NCI-H187 (cell line): ENCODE measurements at places on chromosomes 4 and X.

DNA sequence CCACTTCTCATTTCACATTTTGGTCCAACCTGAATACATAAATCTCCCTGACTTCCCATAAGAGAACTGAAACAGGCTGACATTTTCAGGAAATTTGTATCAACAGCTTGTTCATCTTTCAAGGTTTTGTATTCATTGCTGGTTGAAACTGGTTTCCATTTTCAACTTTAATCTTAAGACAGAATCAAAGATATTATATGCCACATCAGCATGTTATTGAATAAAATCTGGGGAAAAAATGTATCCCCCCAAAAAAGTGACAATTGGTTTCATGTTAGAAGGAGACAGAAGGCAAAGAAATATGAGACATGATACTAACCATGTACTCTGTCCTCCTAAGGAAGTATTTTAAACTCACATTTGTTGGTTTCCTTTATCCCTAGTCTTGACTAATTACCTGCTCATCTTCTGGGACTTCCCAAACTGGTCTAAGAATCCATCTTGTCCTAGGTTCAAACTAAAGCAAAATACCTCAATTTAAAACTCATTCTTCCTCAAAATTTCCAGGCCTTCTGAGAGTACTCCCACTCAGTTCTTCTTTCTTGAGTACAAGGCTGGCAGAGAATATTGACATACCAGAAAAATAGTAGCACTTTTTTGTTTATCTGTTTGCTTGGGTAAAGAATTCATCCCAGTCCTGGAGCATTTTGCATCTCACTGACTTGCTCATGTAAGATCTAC lies 3.1 kb upstream of the ANTXR2 start:
- no peak for DNase-seq

- no peak for DNase-seq
Measured at GRCh38 chr4:123553279-123553678, 156.7 kb downstream of the SPRY1 start.

GRCh38 chr4:145283909-145284308 lies 103.5 kb upstream of the OTUD4 start:
- DNase-seq = no peak

DNA sequence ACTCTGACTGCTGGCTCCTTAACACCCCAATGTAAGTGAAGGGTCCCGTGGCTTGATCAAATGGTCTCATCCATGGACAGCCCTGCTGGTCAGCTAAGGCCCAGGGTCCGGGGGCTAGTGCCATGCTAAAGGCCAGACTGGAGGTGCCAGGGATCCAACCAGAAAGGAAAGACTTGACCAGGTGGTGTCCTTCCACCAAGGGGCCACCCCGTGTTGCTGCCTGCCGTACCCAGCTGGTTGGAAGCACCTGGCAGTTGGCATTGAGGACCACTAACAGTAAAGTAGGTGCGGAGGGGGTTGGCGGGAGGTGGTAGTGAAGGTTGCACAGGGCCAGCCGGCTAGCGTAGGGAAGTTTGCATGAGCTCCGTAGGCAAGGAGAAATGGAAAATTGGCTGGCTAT lies 1.7 kb upstream of the IL1RAPL2 start:
- no peak for DNase-seq

DNA sequence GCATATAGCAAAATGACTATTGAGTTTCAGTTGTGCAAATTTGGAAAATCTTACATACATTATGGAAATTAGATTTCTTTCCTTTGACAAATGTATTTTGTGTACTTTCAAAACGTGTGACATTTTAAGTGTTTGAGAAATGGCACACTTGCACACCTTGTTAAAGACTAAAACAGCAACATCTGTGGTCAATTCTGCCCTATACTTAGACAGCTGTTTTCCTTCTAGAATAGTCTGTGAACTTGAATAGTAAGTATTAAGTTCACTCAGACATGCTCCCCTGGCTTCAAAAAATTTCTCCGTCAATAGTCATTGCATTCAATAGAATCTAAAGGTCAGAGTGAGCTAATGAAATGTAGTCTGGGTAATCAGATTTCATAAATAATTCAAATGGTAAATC lies 21.7 kb upstream of the TBC1D9 start:
- no peak for DNase-seq

DNA sequence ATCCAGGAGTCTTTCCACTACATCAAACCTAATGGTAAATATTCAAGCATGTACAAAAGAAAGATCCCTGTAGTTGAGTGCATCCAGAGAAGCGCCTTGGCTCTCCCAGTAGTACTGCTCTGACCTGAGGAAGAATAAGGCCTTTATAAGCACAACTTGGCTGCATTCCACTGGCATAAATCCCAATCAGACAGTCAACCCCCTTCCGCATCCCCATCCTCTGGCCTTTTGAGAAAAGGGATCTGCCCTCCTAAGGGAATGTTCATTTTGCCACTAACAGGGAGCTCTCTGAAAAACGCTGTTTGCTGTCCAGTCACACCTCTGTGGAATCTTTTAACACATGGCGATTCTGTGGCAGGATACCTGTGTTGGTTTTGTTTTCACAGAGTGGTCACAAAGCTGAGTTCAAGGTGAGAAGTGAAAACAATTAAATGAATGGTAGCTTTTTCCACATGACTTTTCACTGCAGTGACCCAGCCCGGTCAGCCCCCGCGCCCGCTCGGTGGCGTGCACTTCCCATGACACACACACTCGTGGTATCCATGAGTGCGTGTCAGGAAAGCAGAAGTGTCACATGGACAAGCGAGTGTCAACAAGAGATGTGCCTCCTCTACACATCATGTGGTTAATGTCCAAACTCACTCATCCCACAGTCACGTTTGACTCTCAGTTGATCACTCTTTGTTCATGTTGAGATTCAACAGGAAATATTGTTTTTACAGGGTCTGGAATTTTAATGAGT lies 112.2 kb upstream of the ENPP6 start:
- DNase-seq = no peak

GRCh38 chrX:141668371-141668770 lies 30.2 kb downstream of the SPANXD start:
- DNase-seq = no peak

- DNase-seq = no peak
Measured at GRCh38 chrX:9072281-9072680, 38.4 kb upstream of the FAM9B start.

DNA sequence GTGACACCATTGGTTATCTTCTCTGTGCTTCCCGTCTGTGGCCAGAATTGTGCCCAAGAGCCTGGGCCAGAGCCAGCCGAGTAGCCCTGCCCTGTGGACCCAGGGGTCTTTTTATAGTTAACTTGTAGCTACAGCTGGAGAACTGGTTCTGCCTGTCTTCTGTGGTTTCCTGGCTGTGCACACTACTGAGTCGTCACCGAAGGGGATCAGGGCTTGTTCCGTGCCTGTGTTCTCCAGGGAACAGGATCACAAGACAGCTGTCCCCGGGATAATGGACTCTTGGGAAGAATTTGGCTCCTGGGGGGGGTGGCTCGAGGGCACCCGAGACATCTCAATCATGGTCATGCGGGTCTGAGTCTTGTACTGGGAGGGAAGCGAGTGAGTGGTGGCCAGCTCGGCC lies 22.1 kb upstream of the OPN1LW start:
- DNase-seq = no peak

GRCh38 chrX:37875675-37876074 lies 28.3 kb upstream of the DYNLT3 start:
- no peak for DNase-seq

- no peak for DNase-seq
Measured at GRCh38 chrX:25125483-25125882, 109.7 kb upstream of the ARX start.

DNA sequence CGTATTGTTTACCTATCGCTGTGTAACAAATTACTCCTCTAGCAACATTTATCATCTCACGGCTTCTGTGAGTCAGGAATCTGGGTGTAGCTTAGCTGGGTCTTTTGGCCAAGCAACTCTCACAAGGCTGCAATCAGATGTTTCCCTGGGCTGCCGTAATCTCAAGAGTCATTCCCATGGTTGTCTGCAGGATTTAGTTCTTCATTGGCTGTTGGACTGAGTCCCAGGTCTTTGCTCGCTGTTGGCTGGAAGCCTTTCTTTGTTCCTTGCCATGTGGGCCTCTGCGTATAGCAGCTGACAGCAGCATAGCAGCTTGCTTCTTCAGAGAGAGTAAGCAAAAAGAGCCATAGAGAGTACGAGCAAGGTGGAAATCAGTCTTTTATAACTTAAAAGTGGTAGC lies 16.8 kb downstream of the POLR2B start:
- DNase-seq = no peak

DNA sequence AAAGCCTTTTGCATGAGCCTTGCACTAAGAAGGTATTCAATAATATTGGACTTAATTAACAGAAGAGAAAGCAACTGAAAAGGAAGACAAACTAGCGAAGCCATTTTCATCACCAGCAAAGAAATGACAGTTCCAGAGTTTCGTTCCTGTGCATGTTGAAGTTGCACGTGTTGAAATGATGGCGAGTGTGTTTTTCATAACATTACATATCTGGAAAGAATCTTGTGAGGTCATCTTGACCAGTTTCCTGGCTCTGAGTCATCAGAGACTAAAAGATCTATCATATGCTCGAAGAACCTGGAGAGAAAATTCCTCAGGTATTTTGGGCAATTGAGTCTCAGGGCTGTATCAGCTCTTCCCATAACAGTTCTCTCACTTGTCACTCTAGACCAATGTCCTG lies 106.2 kb upstream of the MAML3 start:
- DNase-seq = no peak

DNA sequence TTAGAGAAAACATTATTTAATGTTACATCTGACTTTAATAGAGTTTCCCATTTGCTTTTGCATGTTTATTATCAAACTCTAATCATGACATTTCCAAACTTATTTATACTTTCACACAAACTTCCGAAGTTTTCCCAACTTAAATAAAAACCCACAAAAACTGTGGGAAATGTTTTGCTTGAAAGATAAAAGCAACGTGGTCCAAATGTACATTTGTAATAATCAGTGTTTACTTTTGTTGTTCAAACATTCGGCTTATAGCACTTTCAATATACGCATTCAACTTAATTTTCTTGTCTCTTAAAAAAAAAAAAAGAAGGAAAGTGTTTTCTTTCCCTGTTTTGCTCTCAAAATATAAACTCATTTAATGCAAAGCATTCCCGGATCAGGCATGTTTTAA lies 51.0 kb downstream of the STX18 start:
- DNase-seq = no peak

GRCh38 chrX:123223409-123223808 lies 39.3 kb downstream of the GRIA3 start:
- no peak for DNase-seq
